T-helper 2 cell (primary cell): ENCODE measurements at places on chromosomes 4 and X.

DNA sequence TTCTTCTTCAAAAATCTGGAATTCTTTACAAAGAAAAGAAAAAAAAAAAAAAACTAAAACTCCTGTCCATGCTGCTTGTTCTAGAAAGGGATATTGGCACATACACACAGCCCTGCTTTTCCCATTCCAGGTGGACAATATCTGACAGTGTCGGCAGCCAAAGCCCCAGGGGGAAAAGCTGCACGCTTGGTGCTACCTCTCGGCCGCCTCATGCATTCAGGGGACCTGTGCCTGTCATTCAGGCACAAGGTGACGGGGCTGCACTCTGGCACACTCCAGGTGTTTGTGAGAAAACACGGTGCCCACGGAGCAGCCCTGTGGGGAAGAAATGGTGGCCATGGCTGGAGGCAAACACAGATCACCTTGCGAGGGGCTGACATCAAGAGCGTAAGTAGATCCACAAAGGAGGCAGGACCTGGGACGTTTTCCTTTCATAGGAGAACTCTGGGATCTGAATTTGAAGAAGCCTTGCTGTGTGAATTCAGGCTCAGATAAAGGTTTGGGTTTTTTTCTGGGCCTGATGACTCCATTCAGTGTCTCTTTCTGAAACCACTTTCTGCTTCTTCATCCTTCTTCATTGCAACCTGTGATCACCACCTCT lies 71.9 kb downstream of the NPNT start:
- DNase-seq = no peak

DNA sequence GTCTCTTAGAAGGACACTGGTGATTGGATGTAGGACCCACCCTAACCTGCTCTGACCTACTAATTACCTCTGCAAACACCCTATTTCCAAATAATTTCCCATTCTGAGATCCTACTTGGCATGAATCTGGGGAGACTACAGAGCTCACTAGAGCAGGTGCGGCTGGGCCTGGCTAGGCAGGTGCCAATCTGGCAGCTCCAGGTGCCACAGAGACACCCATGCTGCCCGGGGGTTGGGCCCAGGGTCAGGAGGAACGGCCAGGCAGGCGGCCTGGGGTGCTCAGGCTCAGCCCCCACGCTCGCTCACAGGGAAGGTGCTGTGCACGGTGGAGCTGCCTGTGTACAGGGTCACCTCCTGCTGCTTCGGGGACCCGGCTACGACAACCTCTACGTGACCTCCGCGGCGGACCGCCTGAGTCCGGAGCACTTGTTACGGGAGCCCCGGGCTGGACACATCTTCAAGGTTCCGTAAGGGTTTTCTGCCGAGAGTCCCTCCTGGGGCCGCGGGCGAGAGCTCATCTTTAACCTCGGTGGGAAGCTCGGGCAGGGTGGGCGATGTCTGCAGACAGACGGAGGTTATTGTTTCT lies 26.5 kb upstream of the PLCXD1 start:
- no peak for DNase-seq

- DNase-seq = no peak
Measured at GRCh38 chr4:53196882-53197771, 168.7 kb downstream of the SCFD2 start.

GRCh38 chr4:57424232-57424897 lies 314.2 kb upstream of the IGFBP7 start:
- DNase-seq = no peak

- no peak for DNase-seq
Measured at GRCh38 chr4:637536-638280, 12.3 kb downstream of the PDE6B start.

GRCh38 chr4:123640824-123641223 lies 244.2 kb downstream of the SPRY1 start:
- no peak for DNase-seq

- no peak for DNase-seq
Measured at GRCh38 chr4:133151341-133151690, 2.2 kb downstream of the PCDH10 start.

GRCh38 chr4:178316211-178316610 lies 874.0 kb upstream of the AGA start:
- DNase-seq = no peak

GRCh38 chr4:152564336-152564735 lies 28.4 kb upstream of the FBXW7 start:
- no peak for DNase-seq

GRCh38 chrX:48696909-48697727 lies 584 bp downstream of the SUV39H1 start:
- no peak for DNase-seq

GRCh38 chr4:171015441-171015840 lies 797.8 kb upstream of the GALNTL6 start:
- DNase-seq = no peak

GRCh38 chr4:148062301-148062950 lies 330.5 kb downstream of the ARHGAP10 start:
- DNase-seq = no peak

DNA sequence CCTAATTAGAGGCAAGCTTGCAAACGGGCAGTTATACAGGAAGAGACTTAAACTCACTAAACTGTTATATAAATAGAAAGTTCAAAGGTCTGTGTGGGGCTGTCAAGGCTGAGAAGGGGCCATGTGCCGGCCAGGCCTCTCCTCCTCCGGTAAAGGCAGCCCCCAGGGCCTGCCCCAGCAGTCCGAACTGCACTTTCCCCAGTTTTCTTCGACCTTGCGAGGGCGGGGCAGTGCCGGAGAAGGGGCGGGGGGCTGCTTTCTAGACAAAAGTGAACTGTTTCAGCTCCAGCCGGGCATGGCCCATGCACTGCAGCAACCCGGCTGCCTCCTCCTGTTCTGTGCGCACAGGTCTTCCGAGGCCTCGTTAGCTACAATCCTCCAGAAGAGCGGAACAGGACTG lies 4.1 kb downstream of the AFF2 start:
- no peak for DNase-seq

DNA sequence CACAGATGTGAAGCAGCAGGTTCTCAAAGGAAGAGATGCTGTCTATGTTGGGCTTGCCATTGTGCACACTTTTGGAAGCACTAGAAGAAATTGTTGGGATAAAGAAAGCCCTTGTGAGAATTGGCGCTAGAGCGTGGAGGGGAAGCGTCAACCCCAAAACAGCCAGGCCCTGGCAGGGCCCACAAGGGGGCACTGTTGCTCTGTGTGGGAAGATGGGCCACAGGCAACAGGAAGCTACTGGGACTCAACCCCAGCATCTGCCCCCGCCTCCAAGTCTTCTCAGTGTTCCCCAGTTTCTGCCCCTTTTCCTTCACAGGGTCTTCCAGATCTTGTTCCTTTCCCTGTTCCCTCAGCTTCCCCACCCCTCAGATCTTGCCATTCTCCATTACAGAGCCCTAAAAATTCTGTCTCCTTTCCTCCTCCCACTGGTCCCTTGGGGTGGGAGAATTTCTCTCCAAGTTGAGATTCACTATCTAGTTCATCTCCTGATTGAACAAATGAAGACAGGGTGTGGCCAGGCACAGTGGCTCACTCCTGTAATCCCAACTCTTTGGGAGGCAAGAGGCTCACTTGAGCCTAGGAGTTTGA lies 85.5 kb downstream of the STARD8 start:
- DNase-seq = peak; percentile 13

DNA sequence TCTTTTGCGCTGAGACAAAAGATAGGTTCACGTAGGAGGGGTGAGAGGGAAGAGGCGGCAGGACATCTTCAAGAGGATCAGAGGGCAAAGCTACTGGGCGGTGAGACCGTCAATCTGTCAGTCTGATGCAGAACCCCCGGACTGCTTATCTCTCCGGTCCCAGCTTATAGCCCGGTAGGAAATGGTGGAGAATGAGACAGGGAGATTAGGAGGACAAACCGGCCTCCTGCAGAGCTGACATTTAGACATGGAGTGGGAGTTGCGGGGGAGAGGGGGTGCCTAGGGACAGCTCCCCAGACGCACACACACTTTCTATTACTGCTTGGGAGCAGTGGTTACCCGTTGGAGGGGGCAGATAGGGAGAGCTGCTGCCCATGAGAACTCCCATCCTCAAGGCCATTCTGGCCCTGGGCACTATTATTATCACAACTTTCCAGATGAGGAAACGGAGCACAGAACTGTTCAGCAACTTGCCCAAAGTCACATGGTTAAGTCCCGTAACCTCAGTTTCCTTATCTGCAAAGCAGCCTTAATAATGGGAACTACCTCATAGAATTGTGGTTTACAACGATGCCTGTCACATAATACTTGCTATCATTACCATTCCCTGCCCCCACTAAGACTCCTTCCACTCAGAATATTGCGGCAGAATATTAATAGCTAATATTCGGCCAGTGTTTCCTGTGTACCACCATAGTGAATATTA lies 1.1 kb upstream of the HDAC6 start:
- no peak for DNase-seq

- DNase-seq = no peak
Measured at GRCh38 chr4:43690116-43690515, 758.5 kb downstream of the KCTD8 start.

DNA sequence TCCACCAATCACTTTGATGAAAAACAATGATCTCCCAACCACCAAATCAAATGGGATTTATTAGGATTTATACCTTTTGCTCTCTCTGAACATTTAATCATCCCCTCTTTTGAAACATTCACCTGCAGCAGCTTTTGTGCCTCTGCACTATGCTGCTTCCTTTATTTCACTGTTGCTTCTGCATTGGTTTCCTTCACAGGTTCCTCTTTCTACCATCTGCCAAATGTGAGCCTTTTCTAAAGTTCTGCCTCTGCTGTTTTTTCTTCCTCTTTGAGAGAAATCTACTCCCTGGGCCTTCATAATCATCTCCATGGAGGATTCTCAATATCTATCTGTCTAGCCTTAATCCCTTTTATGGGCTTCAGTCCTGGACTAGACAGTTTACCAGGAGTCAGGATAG lies 24.7 kb downstream of the CUL4B start:
- DNase-seq = no peak

GRCh38 chr4:176193126-176193525 lies 2.3 kb downstream of the SPATA4 start:
- DNase-seq = no peak

GRCh38 chr4:67558493-67558892 lies at the start of gene STAP1:
Gene STAP1, plus strand, starts transcription at chr4:67558727. Its CDS starts 83 bp downstream, at chr4:67558810.
- DNase-seq = peak; percentile 81

- DNase-seq = no peak
Measured at GRCh38 chr4:2756691-2757350, 685 bp upstream of the TNIP2 start.

- peak; percentile 3 for DNase-seq
Measured at GRCh38 chrX:120677004-120677652, 47.3 kb upstream of the C1GALT1C1 start.

DNA sequence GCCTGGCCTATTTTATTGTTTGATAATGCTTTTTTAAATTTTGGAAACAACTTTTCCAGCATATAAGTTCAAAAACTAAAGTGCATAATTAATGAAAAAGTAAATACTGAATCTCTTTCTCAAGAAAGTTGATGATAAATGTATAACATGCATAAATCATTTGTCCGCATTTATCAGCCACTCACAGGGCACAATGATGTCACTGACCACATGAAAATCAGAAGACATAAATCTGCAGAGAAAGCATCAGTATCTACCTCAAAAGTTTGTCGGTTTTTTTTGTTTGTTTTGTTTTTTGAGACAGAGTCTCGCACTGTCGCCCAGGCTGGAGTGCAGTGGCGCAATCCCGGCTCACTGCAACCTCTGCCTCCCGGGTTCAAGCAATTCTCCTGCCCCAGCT lies 5.5 kb upstream of the HPRT1 start:
- DNase-seq = no peak

- DNase-seq = no peak
Measured at GRCh38 chrX:80174925-80175574, 160.5 kb downstream of the TBX22 start.

- DNase-seq = no peak
Measured at GRCh38 chr4:140238351-140239056, 84.5 kb upstream of the MAML3 start.

GRCh38 chr4:26326791-26327190 lies 6.0 kb downstream of the RBPJ start:
- DNase-seq = no peak

DNA sequence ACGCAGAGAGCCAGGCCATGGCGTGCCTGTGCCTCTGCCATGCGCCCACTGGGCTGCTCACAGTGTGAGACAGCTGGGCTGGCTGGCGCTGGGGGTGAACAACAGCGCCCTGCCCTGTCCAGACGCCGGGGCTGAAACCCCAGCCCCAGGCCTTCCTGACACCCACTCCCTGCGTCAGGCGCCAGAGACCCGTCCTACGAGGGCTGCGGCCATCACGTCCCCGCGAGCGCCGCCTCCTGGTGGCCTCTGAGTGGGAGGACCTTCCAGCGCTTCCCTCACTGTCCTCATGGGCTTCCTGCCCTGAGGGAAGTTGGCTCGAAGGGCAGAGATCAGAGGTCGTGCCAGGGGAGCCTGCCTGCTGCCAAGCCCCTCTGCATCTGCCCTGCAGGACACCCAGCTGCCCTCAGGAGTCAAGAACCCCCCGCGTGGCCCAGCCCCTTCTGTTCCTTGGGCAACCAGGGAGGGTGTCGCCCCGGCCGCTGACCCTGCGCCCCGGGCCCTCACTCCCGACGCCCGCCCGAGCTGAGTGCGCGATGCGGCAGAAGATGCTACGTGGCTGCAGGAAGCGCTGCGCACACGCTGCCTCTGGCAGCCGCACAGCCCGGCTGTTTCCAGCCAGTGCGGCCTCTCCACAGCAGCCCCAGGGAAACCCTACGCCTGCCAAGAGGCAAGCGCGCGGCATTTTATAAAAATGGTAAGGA lies 16.2 kb downstream of the NELFA start:
- no peak for DNase-seq

DNA sequence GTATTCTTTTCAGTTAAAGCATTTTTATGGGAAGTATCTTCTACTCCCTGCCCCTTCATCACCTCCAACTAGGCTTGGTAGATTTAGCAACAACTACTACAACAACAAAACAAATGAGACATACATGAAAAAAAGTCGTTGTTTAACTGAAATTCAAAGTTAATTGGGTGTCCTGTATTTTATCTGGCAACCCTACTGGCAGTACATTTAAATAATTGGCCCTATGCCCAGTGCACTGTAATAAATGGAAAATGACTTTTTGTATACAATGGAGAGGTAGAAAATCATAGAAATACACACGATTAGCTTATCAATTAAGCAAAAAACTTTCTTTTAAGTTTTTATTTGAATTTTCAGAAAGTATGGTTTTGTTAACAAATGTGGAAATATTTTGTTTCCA lies 21.4 kb upstream of the CLGN start:
- DNase-seq = no peak

GRCh38 chr4:75514949-75515612 lies 808 bp downstream of the THAP6 start:
- peak; percentile 83 for DNase-seq

DNA sequence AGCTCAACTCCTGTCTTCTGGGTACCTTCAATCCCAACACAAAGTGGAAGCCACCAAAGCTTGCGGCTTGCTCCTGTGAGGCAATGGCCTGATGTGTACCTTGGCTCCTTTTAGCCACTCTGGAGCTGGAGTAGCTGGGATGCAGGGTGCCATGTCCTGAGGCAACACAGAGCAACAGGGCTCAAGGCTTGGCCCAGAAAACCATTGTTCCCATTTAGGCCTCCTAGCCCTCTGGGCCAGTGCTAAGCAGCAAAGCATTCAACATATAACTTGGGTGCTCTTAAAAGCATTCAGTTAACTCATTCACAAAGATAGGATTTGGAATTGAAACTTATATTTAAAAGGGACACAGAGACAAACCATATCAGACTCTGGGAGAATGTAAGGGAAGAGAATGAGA lies 194.5 kb upstream of the ARHGEF9 start:
- no peak for DNase-seq
